IMR-90 (cell line): ENCODE measurements at places on chromosomes 11 and 22. TPM values are rescaled to one million over a fixed set of nuclear protein-coding genes. Genes with fewer than 3 reads are reported as not detected.

DNA sequence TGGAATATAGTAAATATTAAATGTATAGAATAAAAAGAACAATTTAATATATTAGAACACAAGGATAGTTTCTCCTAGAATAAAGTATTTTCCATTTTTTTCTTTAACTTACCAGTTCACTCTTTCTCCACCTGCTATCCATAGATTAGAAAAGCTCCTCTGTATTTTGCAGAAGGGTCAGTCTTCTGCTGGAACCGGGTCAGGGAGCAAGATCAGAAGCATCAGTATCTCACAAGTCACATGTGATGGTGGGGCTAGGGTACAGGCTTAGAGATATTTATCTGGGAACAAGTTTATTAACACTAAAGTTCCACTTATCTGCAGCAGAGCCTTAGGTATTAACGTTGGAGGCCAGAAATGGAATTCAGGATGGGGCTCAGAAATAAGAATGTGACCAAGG is 17.3 kb upstream of the OR52A1 start:
- no peaks in the 10 kb centered on the region for H3K36me3 ChIP-seq
- H3K27me3 ChIP-seq: no peaks in the 10 kb centered on the region
- no peaks in the 10 kb centered on the region for H3K4me1 ChIP-seq

- DNase-seq: peak; percentile 32
- peaks cover 4% of the 10 kb centered on the region for H3K36me3 ChIP-seq
- H3K27ac ChIP-seq: peak overlapping the region; percentile 48; the same call in 1 of the 2 replicates
- H3K27me3 ChIP-seq: no peaks in the 10 kb centered on the region
- H3K4me1 ChIP-seq: no peaks in the 10 kb centered on the region
Measured at GRCh38 chr22:37843741-37844089, 419 bp downstream of the ANKRD54 start.

- peaks cover 17% of the 10 kb centered on the region for H3K27me3 ChIP-seq
- H3K4me1 ChIP-seq: peaks cover 5% of the 10 kb centered on the region; the same call in 1 of the 2 replicates
- H3K27ac ChIP-seq: no peak overlapping the region
- DNase-seq: no peak
- H3K36me3 ChIP-seq: no peaks in the 10 kb centered on the region
- H3K4me3 ChIP-seq: no peak overlapping the region
Measured at GRCh38 chr11:67417425-67417824, 1.9 kb downstream of the CARNS1 start.

GRCh38 chr11:105718641-105719040 is 108.8 kb downstream of the GRIA4 start:
- H3K36me3 ChIP-seq: no peaks in the 10 kb centered on the region
- H3K4me1 ChIP-seq: no peaks in the 10 kb centered on the region
- no peaks in the 10 kb centered on the region for H3K27me3 ChIP-seq
- DNase-seq: no peak
- no peak overlapping the region for H3K27ac ChIP-seq

- H3K4me3 ChIP-seq: no peak overlapping the region
- no peak overlapping the region for H3K27ac ChIP-seq
- H3K36me3 ChIP-seq: peaks cover 21% of the 10 kb centered on the region
- H3K27me3 ChIP-seq: no peaks in the 10 kb centered on the region
- DNase-seq: peak; percentile 58
- H3K4me1 ChIP-seq: peaks cover 6% of the 10 kb centered on the region
Measured at GRCh38 chr11:9158898-9159391, 67.5 kb upstream of the SCUBE2 start.

Gene ARHGAP32
- total RNA-seq: 5.8 and 8.4 TPM in 2 replicates

Gene KCNE3
- under 0.01 and 0.18 TPM in 2 replicates for total RNA-seq

Gene TYMP
- total RNA-seq: 0.18 and 0.28 TPM in 2 replicates

Gene TEX12
- not detected in 2 replicates for total RNA-seq

Gene SYT7
- under 0.01 TPM in 1 of 2 replicates, not detected in the other for total RNA-seq

Gene TUBA8
- total RNA-seq: 1.4 and 1.9 TPM in 2 replicates
